Activated T-cell treated with anti-CD3 and anti-CD28 coated beads, Interleukin-2, amount 50 U/mL, for 24 hours (primary cell): ENCODE measurements at places on chromosomes 1 and 21.

GRCh38 chr1:226654668-226655055, 84.4 kb downstream of the ITPKB start:
- no peak for DNase-seq

- no peak for DNase-seq
Measured at GRCh38 chr21:45448283-45448809, 43.4 kb downstream of the COL18A1 start.

DNA sequence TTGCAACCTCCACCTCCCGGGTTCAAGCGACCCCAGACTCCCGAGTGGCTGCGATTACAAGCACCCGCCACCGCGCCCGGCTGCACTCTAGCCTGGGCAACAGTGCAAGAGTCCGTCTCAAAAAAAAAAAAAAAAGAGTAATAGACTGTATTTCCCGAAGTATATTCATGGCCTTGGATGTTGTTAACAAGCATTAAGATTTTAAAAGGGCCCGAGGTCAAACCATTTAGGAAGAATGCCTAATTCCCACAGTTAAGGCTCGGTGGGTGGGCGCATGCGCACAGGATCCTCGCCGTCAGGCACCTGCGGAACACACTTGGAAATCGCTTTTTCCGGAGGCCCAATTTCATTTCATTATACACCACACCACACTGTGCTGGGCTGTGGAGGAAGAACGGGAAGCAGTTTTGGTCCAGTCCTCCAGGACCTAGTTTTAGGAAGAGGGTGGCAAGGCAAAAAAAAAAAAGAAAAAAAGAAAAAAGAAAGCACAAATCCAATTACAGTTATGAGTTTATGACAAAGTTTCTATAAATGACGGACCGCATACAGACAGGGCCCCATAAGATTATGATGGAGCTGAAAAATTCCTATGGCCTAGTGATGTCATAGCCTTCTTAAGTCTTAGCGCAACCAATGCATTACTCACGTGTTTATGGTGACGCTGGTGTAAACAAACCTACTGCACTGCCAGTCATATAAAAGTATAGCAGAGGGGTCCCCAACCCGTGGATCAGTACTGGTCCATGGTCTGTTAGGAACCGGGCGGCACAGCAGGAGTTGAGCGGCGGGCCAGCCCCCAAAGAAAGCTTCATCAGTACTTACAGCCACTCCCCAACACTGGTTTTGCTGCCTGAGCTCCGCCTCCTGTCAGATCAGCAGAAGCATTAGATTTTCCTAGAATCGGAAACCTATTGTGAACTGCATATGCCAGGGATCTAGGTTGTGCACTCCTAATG, 38.2 kb downstream of the H3-3A start:
- peak; percentile 56 for DNase-seq

DNA sequence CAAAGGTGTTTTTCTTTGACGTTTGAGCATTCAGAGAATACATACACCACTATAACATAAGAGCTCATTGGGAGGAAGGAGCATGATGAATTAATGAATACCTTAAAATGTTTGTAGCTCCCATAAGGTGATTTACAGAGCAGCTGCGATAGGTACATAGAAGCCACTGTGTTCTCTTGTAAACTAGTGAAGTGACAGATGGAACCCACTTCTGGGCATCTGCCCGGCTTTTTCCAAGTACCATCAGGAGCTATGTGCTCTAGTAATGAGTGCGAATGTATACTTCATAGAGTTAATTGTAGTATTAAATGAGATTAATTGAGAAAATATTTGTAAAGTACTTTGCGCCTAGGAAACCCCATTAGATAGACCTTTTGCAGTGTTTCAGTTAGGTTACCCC, 48.4 kb downstream of the HENMT1 start:
- DNase-seq = no peak

- DNase-seq = peak; percentile 44
Measured at GRCh38 chr1:25033828-25034705, 104.0 kb upstream of the RUNX3 start.

DNA sequence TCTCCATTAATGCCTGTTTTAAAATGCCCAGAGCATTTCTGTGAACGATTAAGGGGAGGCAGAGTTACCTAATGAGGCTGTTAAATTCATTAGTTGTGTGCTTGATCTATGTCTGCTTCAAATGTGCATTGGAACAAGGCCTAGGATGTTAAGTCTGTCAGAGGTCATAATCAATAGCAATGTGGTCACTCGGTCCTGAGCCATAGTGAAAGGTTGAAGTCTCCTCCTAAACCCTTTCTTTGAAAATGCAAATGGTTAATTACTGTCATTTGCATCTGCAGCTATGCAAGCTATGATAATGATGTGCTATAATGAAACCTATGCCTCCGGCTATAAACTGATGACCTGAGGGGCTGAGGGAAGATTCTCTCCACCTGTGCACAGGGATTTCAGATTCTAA, 114.2 kb upstream of the NR5A2 start:
- no peak for DNase-seq

DNA sequence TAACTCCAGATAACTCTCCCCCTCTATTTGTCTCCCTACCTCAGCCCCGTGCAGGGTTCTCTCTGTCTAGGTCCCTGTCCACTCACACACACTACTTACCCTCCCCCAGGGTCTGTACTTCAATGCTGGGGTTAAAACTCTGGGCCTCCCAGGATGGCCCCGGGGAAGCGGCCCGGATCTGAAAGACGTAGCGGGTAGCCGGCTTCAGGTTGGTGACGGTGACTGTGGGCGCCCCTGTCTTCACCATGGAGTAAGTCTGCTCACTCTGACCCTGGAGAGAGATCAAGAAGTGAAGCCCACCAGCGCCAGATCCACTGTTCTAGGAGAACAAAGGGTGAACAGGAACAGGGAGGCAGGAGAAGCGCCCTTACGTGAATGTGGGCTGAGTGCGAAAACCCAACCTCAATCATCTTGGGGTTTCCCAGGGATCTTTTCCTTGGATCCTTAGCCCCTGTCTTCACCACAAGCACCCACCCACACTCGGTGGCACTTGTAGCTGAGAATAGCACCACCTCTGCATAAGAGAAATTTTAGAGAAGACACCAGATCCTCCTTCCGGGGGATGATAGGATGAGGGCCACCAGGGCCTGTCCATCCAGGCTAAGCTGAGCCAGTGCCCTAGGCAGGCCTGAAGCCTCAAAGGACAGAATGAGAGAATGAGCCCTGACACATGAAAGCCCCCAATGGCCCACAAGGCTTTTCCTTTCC, 33.5 kb downstream of the EPHA10 start:
- DNase-seq = no peak

DNA sequence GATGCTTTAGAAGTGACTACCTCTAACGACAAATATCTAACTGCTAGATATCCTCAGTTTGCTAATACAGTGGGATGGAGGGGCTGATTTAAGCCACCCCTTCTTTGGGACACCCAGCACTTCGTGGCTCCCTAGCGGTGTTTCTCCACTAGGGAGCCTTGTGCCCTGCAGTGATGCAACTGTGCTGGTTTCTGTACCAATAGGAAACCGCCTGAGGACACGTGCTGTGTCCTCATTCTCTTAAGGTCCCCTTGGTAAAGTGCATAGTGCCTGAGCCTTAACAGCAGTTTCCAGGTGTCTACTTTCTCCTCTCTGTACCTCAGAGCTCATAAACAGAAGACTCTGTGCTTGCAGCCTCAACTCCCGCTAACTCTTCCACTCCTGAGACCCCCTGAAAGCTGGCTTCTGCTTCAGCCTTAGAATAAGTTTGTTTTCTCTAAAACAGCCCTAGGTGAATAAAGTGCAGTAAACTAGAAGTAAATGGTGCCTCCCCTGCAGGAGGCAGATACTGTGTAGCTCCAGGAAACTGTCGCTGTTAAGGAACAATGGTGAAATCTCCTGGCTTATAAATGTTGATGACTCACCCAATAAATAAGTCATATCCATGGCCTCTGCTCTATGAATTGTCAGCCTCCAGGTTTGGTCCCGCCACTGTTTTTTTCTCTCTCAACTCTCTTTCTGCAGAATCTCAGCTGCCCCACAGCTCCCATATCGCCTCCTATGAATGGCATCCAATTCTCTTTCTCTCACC, 130.4 kb downstream of the AK5 start:
- no peak for DNase-seq

GRCh38 chr1:200457810-200458209, 48.0 kb upstream of the ZNF281 start:
- DNase-seq = no peak

DNA sequence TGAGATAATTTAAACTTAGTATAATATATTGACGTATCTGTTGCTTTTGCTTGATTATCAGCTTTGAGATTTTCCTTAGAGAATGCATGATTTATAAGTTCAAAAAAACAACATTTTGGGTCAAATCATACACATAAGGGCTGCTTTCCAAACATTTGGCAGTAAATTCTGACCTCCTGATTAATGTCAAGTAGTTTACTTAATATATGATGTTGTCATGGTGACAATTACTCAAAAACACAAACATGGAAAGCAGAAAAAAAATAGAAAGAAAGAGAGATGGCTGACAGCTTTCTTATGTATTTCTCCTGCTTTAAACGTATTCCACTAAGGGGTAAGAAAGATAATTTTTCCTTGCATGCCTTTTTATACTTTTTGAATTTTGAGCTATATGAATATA, 258.2 kb upstream of the C1orf105 start:
- DNase-seq = no peak

DNA sequence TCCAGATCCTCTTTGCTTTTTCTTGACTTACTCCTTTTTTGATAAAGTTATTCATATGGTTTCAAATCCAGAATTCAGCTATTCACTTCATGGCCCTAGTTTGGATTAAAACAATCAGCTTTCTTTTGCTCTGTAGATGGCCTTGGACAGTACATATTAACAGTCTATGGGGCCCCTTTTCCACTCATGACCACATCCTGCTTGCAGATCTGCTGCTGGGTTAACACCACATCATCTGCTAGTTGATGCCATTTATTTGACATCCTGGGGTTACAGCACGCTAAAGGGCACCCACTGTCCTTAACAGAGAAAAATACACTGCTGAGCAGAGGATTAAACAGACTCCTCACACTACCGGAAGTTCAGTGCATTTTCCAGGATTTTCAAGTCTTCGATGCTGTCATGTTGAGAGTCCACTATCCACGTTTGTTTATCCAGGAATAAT, 941 bp upstream of the IFI16 start:
- DNase-seq = no peak

- no peak for DNase-seq
Measured at GRCh38 chr1:65195495-65196417, 47.8 kb downstream of the AK4 start.

DNA sequence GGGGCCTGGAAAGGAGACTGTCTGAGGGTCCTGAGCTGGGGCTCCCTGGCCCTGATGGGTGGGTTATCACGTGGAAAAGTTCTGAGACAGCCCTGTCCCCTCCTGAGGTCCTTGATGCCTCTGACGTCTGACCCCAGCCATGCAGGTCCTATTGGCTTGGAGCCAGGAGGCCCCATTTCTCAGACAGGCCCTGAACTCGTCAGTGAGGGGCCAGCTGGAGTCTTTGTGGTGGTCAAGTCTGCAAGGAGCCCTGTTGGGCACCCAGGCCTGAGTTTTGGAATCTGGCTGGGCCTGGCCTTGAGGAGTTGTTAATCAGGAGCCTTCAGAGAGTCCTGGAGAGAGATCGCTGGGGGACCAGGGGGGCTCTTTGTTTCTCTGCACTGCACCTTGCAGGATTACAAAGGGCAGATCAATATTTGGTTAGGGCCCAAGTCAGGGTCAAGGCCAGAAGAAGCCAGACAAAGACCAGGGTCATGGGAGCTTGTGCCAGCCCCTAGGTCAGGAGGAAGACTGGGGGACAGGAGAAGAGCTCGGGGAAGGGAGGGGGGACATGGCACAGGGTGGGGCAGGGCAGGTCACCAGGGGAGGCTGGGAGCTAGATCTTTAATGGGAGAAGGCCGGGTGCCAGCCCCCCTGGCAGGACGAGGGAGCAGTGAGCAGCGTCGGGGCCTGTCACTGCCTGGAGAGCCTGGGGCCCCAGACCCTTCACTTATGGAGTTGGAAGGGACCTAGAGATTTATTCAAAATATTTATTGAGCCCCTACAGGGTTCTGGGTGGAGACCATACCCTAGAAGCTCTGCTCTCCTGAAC, 83.2 kb downstream of the PTPRU start:
- no peak for DNase-seq

- no peak for DNase-seq
Measured at GRCh38 chr21:39588884-39589283, 23.9 kb upstream of the B3GALT5 start.

- no peak for DNase-seq
Measured at GRCh38 chr1:179857009-179857408, 20.6 kb downstream of the TOR1AIP2 start.

DNA sequence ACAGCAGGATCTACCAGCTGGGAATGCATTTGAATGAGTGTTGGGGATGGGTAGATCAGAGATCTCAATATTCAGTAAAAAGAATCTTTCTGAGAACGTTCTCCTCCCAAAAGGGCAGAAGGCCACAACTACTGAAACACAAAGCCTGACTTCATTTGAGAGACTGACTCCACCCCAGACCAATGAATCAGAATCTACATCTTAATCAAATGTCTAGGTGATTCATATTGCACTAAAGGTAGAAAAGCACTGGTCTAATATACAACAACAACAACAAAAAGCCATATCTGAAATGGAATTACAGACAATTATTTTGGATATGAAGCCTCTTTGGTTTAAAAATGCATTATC, 123.9 kb downstream of the SMYD3 start:
- no peak for DNase-seq

DNA sequence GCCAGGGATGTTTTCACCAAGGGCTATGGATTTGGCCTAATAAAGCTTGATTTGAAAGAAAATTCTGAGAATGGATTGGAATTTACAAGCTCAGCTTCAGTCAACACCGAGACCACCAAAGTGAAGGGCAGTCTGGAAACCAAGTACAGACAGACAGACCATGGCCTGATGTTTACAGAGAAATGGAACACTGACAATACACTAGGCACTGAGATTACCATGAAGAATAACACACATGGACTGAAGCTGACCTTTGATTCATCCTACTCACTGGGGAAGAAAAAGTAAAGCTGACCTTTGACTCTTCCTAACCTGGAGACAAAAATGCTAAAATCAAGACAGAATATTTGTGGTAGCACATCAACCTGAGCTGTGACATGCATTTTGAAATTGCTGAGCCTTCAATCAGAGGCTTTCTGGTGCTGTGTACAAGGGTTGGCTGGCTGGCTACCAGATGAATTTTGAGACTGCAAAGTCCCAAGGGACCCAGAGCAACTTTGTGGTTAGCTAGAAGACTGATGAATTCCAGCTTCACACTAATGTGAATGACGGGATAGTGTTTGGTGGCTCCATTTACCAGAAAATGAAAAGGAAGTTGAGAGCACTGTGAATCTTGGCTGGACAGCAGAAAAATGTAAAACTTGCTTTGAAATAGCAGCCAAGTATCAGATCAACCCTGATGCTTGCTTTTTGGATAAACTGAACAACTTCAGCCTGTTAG, 190.4 kb upstream of the KCTD3 start:
- DNase-seq = no peak

DNA sequence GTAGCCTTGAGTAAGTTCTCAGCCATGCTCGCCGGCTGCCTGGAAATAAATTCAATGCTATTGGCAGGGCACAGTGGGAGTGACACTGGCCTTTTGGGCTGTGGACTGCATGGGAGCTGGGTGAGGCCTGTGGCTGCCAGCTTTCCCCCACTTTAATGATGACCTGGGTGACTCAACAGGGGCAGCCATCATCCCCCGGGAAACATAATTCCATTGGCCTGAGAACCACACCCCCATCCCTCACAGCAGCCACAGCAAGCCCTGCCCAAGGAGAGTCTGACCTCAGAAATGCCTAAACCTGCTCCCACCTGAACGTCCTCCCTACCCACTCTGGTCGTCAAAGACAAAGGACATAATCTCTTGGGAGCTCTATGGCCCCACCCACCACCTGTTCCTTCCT, 384.0 kb downstream of the LTN1 start:
- no peak for DNase-seq

- no peak for DNase-seq
Measured at GRCh38 chr1:160576884-160577283, 2.4 kb downstream of the CD84 start.
